GF-D8 (cell line): ENCODE measurements at places on chromosomes 3 and 15.

DNA sequence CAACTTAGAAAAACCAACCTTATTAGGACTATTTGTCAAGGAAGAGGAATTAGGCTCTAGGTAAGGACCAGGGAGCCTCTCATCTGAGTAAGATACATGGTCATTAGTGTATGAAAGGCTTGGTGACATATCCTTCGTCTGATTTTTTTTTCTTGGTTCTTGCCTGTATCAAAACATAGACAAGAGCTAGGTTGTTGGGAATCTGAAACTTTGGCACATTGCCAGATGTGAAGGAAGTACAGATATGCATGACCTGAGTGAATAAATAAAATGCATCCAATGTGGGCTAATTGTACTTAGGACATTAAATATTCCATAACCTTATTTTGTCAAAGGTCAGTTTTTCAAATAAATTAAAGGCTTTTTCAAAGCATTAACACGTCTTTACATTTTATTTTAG lies 151.8 kb downstream of the SYNPR start:
- DNase-seq = no peak

DNA sequence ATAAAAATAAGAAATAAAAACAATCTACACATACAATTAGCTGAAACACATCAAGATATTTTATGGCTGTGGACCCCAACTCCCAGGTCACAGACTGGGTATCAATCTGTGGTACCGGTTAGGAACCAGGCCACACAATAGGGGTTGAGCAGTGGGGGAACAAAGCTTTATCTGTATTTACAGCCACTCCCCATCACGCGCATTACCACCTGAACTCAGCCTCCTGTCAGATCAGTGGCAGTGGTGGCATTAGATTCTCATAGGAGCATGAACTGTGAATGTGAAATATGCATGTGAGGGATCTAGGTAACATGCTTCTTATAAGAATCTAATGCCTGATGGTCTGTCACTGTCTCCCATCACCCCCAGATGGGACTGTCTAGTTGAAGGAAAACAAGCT lies 17.7 kb upstream of the DNAJC19 start:
- DNase-seq = no peak

DNA sequence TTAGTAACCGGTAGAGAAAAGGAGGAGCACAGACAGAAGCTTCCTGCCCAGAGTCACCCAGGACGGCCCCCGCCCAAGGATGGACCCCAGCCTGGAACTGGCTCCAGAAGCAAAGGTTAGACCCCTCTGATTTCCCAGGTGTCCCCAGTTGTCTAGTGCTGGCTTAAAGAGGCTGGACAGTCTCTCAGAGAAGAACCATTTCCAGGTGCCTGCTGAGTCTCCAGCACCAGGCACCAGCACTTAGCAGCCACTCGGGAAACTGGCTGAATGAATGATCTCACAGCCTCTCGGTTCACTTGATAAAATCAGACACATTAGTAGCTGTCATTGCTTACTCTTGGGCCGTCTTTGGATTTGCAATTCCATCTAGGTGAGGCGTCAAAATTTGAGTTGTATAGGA lies 139.7 kb upstream of the HES1 start:
- no peak for DNase-seq

DNA sequence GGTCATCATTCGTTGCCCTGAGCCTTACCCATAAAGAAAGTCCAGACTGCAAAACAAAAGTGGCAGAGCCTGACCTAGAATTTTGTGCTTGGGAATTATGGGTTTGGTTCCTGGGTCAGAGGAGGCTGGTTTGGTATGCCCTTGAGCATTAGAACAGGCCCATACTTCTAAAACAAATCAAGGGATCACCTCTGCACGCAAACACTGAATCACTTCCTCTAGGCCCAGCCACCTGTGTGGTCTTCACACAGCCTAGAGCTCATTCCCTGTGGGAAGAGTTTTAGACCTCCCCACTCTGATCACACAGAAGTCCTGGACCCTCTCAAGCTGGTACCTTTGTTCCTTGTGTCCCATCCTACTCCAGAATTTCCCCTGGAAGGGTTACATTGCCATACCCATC lies 59.4 kb downstream of the B3GNT5 start:
- DNase-seq = no peak

- DNase-seq = no peak
These were observed 320.3 kb downstream of the GAP43 start for GRCh38 chr3:115943579-115943978.

DNA sequence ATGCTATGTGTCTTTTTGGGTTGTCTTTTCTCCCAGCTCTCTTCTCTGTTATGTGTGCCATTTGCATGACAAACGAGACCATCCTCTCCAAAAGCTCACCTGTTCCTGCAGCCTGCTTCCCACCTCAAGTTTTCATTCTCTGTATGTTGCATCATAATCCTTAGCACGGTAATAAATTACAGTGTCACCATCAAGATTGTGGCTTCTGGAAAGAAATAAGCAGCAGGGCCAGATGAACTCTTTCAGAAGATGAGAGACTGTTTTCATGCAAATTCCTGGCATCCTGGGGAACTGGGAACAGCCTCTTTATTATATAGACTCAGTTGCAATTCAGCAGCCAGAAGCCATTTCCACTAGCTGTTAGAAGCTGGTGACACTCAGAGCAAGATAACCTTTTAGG lies 436.7 kb downstream of the EPHB1 start:
- no peak for DNase-seq

GRCh38 chr3:74091204-74091603 lies 466.5 kb upstream of the PDZRN3 start:
- DNase-seq = no peak
